ENCODE measurements at places on chromosomes 7 and 10.

DNA sequence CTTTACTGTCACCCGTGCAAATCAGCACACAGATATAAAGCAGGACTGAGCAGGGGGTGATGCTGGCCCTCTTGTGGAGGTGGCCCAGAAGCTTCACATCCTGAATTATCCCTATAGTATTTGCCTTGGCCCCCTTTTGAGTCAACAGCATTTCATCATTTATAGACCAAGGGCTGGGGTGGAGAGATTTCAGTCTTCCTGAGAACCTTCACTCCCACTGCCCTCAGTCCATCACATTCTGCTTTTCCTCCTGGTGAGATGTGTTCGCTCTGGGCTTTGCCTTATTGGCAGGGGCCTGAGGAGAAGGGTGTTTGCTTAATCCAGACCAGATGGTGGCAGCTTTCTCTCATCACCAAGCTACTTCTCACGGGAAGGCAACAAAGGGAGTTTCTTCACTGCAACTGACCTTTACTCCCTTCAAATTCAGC lies 47.7 kb downstream of the NOC3L start:
- no peak for DNase-seq

- no peak for DNase-seq
Observed at GRCh38 chr10:308572-309085, 173.4 kb downstream of the ZMYND11 start.

DNA sequence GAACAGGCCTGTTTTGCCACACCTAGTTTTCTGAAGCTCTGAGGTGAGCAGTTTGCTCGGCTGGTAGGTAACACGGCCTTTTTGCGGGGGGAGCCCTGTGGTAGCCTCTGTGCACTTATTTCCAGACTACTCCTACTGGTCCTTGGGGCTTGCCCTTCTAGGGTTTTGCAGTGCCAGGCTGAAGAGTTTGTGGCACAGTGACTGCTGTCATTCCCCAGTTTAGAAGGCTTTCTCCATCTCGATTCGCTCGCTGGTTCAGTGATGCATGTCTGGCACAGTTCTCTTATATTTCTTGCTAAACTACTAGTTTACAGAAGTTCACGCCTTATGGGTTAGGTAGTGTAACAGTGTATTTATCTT lies 711 bp downstream of the KIF20B start:
- DNase-seq = peak; percentile 5

DNA sequence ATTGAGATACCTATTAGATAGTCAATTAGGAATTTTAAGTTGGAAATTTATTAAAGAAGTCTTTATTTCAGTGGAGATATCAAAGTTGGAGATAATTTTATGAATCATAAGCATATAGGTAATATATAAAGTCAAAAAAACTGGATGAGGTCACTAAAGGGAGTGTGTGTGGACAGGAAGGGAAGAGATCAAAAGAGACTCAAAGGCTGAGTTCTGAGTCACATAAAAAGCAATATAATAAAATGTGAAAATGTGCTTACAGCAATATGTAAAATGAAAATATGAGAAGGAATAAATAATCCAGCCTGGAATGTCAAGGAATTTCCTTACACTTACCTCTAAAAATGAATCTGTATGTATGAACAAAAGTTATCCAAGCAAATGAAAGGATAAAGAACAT lies 583.3 kb upstream of the SORCS1 start:
- no peak for DNase-seq

GRCh38 chr7:158461824-158462223 lies 125.8 kb downstream of the PTPRN2 start:
- DNase-seq = no peak

Data from MV-4-11 (cell line).